Stimulated activated naive CD4-positive, alpha-beta T cell (primary cell): ENCODE measurements at places on chromosomes 5 and 9.

GRCh38 chr9:130034570-130034969 is 8.4 kb downstream of the FNBP1 start:
- no peak for DNase-seq

GRCh38 chr9:137178201-137178938 is 6.5 kb upstream of the TMEM210 start:
- no peak for DNase-seq

GRCh38 chr5:4720831-4721230 is 419.3 kb upstream of the ADAMTS16 start:
- no peak for DNase-seq

- no peak for DNase-seq
Observed at GRCh38 chr9:127066851-127067136, 55.6 kb downstream of the ANGPTL2 start.

GRCh38 chr5:67223211-67223610 is 26.6 kb upstream of the CD180 start:
- no peak for DNase-seq

DNA sequence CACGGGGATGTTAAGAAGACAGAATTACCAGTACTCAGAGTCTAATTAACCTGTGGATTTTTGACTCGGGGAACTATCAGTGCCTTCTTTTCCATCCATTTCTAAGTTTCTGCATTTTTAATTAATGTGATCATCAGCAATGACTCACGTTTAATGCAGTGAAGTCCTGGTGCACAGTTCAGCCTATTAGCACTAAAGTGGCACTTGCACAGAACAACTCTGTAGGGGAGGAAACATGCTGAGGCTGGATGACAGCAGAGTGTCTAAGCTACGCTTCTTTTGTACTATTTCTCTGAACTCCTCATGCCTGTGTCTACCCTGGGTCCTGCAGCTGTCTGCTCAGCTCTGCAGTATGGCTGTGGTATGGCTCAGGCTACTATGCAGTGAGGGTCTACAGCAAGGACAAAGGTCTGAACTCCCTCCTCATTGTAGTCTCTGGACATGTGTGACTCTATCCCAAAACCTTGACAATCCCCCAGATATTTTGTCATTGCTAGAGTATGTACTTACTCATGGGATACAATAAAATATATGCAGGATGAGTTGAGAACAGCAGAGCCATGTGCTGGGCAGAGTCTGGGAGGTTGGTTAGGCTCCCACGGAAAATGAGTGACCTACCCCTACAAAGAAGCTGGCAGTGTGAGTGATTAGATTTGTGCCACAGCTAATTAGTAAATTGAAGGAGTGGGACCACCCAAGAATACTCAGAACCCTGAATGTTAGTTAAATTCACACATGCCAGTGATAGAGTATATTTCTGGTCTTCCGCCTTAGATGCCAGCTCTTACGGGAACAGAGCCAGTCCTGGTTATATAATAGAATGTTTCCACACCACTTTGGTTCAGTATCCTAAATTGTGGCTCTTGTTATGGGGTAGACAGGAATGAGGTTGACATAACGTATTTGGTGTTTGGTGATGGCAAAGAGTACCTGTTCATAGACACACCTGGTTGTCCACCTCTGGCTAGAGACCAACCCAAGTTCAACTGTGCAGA is 148.0 kb downstream of the GHR start:
- DNase-seq: no peak

GRCh38 chr5:68419637-68420452 is 204.3 kb downstream of the PIK3R1 start:
- DNase-seq: no peak

DNA sequence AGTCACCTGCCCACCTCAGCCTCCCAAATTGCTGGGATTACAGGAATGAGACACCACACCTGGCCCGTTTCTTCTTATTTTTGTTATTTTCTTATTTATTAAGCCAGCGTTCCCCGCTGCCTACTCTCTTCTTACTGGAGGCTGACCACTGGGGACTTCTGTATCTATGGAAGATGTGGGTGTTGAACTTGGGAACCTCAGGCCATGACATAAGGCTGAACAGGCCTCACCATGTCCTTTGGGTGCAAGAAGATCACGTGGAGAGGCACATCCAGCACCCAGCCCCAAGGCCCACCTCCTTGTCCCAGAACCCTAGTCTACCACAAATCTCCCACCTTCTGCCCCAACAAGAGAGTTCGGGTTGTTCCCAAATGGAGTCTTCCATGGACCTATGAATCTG is 59.4 kb upstream of the NEK6 start:
- DNase-seq: no peak

DNA sequence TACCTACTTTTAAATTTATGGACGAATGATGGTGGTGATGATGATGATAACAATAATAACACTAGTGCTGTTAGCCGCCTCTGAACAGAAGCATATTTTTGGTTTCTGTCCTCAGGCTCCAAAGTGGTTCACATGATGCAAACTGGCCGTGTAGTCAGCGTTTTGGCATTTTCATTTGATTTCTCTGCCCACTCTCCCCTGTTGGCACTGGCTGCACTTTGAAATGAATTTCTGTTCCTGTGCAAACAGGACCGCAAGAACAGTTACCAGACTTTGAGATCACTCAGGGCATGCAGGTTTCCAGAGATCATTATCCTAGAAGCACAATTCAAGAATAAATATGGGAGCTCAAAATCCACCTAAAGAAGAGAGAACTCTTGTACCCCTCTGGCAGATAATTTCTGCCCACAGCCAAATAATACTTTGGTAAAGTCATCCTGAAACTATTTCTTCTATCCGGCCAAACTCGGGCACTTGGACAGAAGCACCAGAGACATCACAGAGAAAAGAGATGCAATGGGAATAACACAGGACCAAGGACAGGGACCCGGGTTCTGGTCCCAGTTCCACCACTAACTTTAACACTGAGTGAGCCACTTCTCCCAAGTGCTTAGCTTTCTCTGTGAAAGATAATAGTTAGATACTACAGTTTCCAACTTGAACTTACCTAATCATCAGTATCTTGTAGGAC is 201.7 kb upstream of the PTGER4 start:
- no peak for DNase-seq

DNA sequence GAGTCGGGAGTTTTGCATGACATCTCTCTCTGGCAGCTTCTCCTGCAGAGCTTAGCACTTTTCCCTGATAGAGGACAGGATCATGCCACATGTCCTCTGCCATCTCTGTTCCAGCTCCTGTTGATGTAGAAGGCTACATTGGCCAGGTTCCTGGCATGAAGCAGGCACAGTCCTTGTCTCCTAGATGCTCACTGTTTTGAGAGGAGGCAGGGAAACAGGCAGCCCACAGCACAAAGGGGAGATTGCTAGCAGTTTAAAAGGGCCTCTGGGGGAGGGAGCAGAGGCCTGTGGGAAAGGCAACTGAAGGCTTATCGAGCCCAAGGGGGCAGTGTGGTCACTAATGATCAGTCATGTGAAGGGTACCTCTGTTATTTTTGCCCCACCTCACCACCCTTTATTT is 10.7 kb downstream of the ARHGAP26 start:
- no peak for DNase-seq

GRCh38 chr9:68585034-68585761 is 44.5 kb upstream of the TMEM252 start:
- DNase-seq: no peak

DNA sequence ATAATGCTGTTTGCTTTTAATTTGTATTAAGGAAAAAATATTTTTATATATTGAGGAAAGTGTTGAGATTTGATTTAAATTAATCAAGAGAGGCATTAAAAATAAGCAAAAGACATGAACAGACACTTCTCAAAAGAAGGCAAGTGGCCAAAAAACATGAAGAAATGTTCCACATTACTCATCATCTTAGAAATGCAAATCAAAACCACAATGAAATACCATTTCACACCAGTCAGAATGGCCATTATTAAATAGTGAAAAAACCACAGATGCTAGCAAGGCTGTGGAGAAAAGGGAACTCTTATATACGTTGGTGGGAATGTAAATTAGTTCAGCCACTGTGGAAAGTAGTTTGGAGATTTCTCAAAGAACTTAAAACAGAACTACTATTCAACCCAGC is 45.9 kb downstream of the RANBP17 start:
- DNase-seq: no peak

DNA sequence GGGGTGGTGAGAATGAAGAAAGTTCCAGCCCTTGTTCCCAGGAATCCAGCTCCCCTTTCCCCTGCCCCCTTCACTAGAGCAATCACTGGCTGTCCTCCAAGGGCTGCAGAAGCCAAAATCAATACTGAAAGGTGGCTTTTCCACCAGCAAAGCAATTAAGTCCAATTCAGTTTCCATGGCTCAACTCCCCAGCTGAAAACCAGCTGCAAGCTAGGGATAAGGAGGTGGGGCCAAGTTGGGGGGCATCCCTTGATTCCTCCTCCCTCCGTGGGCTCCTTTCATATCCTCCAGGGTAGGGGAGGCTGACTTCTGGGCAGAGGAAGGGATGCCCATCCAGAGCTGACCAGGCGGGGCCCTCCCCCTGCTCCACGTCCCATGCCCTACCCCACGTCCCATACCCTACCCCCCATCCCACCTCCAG is 22.7 kb downstream of the CAMK2A start:
- DNase-seq: no peak

DNA sequence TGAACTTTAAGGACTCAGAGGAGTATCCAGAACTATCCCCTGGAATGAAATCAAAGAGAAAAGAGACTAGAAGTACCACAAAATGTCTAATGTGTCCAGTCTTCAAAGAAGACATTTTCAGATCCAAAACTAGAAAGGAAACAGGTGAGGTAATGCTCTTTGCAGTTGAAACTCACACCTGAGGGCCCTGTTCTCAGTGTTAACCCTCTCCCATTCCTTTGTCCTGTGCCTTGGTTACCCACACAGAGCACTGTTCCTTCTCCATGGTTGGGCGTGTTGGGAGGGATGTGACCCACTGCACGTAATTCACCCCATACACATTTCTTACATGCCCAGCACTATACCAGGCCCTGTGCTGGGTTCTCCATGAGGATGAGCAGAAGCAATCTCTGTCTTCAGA is 21.3 kb downstream of the MSANTD3 start:
- no peak for DNase-seq

DNA sequence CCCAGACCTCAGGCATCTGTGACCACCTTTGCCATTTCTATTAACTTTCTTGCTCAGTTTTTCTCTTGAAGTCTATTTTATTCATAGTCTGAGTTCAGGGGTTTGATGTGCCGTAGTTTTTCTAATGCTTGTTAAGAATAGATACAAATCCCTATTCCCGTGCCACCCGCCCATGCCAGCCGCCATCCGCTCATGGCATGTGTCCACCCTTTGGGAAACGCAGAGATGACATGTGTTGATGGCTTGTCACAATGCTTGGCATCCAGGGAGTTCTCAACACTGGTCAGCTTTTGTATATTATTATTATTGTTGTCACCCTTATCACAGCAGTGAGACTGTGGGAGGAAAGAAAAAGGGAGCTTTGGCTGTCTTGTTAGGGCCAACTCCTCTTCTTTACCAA is 17.3 kb upstream of the ANGPTL2 start:
- no peak for DNase-seq

DNA sequence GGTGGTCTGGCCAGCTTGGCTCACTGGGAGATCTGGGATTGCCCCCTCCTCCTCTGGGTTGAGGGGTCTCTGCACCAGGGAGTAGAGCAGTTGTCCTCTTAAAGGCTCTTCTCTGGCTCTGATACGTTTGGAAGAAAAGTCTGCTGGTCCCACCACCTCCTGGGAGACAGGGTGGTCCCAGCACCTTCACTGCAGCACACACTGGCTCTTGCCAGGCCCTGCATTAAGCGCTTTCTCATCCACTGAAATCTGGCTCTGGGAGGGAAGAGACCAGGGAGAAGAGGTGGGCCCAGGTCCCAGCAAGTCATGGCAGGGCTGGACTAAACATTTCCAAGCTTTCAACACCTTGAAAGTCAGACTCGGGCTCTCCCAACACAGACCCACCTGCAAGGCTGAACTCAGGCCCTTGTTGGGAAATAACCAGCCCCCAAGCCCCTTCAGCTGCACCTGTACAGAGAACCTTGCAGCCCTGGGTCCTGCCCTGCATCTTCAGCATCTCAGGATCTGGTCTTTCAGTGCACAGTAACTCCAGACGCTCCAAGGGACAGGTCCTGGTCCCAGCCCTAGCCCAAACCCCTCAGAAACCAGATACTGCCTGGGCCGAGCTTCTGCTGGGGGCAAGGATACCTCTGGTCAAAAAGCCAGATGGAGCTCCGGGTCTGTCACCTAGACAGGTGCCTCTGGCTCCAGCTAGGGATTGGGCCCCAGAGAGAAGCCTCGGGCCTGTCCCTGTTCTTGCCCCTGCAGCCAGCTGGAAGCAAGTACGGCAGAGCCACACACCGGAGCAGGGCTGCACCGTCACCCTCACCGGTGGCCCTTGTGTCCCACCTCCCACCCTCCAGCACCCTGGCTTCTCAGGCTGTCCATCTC is 134.5 kb downstream of the DAB2IP start:
- no peak for DNase-seq

DNA sequence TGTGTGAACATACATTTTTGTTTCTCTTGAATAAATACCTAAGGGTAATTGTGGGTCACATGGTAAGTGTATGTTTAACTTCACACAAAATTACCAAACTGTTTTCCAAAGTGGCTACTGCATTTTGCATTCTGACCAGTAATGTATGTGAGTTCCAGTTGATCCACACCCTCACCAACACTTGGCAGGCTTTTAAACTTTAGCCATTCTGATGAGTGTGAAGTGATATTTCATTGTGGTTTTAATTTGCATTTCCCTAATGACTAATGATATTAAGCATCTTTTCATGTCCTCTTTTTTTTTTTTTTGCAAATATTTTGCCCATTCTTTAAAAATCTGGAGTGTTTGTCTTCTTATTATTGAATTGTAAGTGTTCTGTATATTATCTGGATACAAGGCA is 53.5 kb upstream of the MAST4 start:
- no peak for DNase-seq

DNA sequence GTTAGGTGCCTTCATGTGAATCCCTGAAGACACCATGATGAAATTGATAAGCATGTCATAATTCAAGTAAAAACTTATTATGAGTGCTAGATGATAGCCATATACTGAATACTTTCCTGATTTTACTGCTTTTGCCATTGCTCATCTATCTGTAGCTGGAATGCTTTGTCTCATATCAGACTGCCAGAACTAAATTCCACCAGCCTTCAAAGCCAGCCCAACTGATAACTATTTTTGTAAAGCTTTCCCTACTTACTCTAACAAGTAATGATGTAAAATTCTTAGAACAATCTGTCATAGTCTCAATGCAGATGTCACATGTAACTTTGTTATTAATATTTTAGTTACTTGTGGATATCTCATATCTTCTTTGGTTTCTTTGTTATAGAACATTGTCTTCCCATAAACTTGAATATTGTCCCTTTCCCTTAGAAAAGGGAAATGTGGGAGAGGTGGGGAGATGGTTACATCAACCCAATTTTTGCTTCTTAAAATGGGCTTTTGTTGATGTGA is 128.3 kb downstream of the ZCCHC7 start:
- no peak for DNase-seq

DNA sequence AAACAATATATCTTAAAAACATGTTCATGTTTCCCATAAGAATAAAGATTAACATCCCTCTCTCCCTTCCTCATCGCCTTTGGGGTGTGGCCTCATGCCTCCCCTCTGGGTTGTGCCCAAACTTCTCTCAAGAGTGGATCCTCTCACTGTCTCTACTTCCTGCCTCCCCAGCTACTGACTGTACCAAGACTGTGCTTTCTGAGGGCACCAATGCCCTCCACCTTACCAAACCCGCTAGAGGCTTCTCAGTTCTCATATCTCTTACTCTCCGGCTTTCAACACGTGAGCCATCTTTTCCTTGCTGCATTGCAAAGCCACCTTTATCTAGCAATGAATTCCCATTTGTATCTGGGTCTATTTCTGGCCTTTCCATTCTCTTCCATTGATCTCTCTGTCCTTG is 34.4 kb upstream of the KCNIP1 start:
- no peak for DNase-seq
